ENCODE measurements at places on chromosomes 6 and 20. TPM values are rescaled to one million over a fixed set of nuclear protein-coding genes. Genes with fewer than 3 reads are reported as not detected.

The C4B gene
- total RNA-seq = 5.0 TPM

GRCh38 chr20:7836076-7836475, 104.2 kb downstream of the HAO1 start:
- H3K4me1 ChIP-seq = no peaks in the 10 kb centered on the region
- no peak overlapping the region for H3K27ac ChIP-seq
- no peaks in the 10 kb centered on the region for H3K27me3 ChIP-seq
- peaks cover 3% of the 10 kb centered on the region for H3K36me3 ChIP-seq

GRCh38 chr6:116060572-116061283, at the start of gene FRK:
FRK (minus strand) TSS chr6:116060891; CDS start chr6:116060311, 580 bp downstream.
- no peak for DNase-seq
- H3K36me3 ChIP-seq = no peaks in the 10 kb centered on the region
- no peak within 1 kb of the TSS for H3K27ac ChIP-seq
- H3K4me1 ChIP-seq = peaks cover 19% of the 10 kb centered on the region
- H3K27me3 ChIP-seq = no peaks in the 10 kb centered on the region
- no peak within 1 kb of the TSS for H3K4me3 ChIP-seq

DNA sequence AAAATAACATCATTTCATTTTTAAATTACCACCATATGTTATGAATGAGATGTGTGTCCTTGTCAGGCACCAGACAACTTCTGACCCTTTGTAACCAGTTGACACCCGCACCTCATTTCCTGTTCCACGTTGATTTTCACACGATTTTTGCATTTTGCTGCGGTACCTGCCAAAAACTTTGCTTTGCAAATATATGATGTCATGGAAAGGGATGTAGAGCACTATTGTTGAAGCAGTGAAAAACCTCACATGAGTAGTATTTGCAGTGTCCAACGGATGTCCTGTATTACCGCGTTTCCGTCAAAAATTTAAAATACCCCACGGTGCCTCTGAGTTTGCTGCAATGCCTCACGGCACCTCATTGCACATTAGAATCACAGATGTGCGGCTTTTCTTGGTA, 115.6 kb downstream of the MTHFD1L start:
- H3K4me1 ChIP-seq = peaks cover 7% of the 10 kb centered on the region
- H3K36me3 ChIP-seq = 0 out of 2 replicates have a peak, but pooled peaks cover 3% of the 10 kb centered on the region
- DNase-seq = no peak
- H3K27ac ChIP-seq = no peak overlapping the region

DNA sequence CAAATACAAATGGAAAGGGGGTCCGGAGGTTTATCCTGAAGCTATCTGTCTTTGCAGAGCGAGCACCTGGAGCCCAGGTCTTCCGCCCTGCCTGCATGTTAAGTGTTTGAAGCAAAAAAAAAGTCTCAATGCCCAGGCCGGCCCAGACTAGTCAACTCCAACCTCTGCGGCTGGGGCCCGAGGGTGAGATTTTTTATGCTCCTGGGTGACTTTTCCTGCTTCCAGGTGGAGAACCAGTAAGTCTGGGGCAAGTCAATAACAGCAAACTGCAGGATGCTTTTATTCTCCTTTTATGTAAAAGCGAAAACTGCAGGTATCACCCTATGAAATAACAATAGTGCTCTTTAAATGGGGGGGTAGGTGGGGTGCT, 2.0 kb upstream of the ZBP1 start:
- peaks cover 9% of the 10 kb centered on the region for H3K4me1 ChIP-seq
- peaks cover 11% of the 10 kb centered on the region for H3K36me3 ChIP-seq
- no peaks in the 10 kb centered on the region for H3K27me3 ChIP-seq

- H3K27ac ChIP-seq = no peak overlapping the region
- H3K4me3 ChIP-seq = no peak overlapping the region
- DNase-seq = no peak
- H3K36me3 ChIP-seq = no peaks in the 10 kb centered on the region
These were observed 101.8 kb upstream of the NHSL1 start for GRCh38 chr6:138601128-138601527.

All from WTC11 (cell line).